ENCODE measurements at places on chromosomes 1 and 21.

- DNase-seq: no peak
Observed at GRCh38 chr1:217617126-217617525, 13.8 kb downstream of the GPATCH2 start.

- DNase-seq: no peak
Observed at GRCh38 chr1:175735144-175735543, 8.3 kb downstream of the TNR start.

DNA sequence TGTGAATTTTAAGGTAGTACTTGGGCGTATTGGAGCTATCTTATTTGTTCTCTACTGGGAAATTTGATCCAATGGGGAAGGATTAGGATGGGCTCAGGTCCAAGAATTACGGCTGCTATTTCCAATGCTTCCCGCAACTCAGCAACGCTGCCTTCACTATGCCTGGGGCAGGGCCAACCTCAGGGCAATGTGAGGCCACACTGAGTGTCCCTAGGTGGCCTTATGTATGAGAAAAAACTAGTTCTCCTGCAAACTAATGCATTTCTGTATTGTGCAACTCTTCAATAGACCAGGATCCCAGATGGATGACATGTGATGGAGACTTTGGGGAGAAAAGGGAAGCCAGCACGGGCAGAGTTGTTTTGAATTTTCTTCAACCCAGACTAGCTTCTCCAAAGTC, 168.1 kb downstream of the DUSP10 start:
- DNase-seq: no peak

GRCh38 chr1:109482791-109483671, 674 bp upstream of the ATXN7L2 start:
- no peak for DNase-seq

DNA sequence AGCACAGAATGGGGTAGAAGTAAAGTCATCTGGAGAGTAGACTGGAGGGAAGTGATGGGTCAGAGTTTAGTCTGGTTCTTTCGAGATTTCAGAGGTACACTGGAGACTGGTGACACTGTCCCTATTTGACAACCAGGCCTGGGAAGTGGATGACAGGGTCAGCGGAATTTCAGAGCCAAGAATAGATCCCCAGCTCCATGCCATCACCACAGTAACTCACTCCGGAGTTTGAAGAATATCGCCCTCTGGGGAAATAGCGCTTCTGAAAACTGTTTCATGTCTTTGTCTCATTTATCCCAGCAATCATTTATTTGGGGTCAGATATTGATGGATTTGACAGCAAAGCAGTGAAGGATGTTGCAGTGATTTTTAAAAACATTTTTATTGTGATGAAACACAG, 7.6 kb upstream of the NFASC start:
- DNase-seq: no peak

DNA sequence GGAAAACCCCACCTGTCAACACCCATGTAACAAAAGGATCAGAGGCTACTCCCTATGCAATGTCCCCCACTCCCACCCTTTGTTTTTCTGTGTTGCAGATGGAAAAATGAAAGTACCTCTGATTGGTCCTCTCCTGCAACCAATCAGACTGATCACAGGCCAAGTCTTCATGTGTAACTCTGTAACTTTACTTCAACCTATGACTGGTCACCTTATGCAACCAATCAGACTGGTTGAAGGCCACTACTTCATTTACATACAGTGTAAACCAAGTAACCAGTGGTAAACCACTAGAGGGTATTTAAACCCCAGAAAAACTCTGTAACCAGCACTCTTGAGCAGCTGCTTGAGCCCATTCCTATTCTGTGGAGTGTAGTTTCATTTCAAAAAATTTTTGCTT, 266.3 kb upstream of the OLFM3 start:
- no peak for DNase-seq

GRCh38 chr1:3717041-3717714, 35.1 kb upstream of the CCDC27 start:
- DNase-seq: no peak

GRCh38 chr21:43731891-43732711, 13.2 kb downstream of the PDXK start:
- DNase-seq: peak; percentile 18

Measured in suppressor macrophage treated with lipopolysaccharide for 4 hours (primary cell).